Activated effector memory CD4-positive, alpha-beta T cell treated with anti-CD3 and anti-CD28 coated beads, Interleukin-2, amount 50 U/mL, for 16 hours (primary cell): ENCODE measurements at places on chromosomes 2 and 18.

DNA sequence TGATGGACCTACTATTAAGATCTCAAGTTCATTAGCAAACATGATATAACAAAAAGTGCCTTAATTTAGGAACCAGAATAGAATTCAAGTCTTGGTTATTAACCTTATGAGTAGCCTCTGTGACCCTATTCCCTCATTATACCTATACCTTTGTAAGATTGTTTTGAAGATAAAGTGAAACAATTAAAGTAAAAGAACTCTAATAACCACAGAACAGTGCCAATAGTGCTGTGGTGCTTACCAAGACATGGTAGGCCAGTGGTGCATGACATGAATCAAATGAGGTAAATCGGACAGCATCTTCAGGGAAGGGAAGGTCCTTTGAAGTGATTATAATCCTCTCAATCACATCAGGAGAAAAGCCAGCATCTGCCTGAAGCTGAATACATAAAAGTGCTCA is 36.4 kb downstream of the METTL4 start:
- DNase-seq, result no peak

- DNase-seq, result no peak
Measured at GRCh38 chr2:182920631-182921056, 54.2 kb upstream of the FRZB start.

- no peak for DNase-seq
Measured at GRCh38 chr2:155692106-155692505, 640.4 kb downstream of the NR4A2 start.

DNA sequence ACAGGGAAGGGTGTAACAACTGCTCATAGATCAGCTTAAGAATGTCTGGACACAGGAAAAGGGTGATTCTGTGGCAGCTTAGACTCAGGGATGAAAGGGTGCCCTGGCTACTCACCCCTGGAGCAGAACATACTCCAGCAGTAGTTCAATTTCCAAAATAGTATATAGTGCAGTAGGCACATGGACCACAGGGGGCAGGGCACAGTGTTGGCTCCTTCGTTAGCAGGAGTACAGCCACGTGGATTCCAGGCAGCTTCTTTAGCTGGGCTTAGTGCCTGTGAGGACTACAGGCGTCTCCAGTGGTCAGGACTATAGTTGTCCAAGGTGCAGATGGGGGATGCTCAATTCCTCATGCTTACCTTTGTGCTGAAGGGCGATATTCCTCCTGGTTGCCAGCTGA is 277.5 kb upstream of the DDX18 start:
- no peak for DNase-seq

DNA sequence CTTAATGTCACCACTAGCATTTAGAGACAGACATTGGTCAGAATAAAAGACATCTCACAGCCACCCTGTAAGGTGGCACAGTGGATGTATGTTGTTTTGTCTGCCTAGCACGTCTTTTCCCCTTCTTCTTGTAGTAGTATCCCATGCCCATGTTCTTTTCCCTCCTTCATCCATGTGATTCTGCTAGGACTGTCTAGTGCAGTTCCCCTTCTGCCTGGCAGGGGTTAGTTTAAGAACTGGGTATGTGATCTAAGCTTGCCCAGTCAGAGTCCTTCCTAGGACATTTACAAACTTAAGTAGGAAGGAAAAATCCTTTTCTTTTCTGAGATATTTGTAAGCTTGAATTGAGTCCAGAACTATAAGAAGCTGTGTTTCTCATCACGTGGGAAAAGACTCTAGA is 172.3 kb downstream of the BABAM2 start:
- DNase-seq, result no peak

GRCh38 chr2:191056228-191056627 is 42.3 kb upstream of the STAT1 start:
- DNase-seq, result no peak

- DNase-seq, result no peak
Measured at GRCh38 chr2:173523497-173523896, 168.8 kb downstream of the CDCA7 start.

DNA sequence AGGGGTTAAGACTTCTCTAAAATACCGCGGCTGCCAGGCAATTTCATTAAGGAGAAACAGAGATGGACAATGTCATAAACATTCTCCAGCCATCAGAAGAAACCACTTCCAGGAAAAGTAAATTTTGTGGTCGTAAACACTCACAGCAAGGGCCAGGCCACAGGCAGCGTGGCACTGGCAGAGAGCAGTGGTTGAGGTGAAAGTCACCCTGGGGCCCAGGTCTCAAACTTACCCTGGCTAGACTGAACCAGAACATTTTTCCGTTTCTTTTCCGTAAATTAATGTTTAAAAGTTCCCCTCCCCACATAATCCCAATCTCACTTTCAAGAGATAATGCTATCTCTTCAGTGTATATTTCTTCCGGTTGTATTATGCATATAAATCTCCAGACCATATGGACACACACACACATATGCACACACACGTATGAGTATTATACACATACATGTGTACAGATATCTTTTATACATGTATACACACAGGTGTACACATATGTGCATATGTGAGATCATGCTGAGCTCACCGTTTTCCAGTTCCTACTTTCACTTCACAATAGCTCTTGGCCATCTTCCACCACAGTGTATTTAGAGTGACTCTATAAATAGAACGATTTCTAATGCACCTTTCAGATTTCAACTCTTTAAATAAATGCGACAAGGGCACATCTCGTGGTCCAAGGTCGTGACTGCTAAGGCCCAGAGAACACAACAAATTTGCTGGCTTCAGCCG is 90.1 kb downstream of the MALT1 start:
- DNase-seq, result peak; percentile 60

GRCh38 chr2:202009019-202009481 is 24.6 kb upstream of the FZD7 start:
- DNase-seq, result no peak

GRCh38 chr2:29189052-29189451 is 73.8 kb downstream of the CLIP4 start:
- DNase-seq, result no peak

- no peak for DNase-seq
Measured at GRCh38 chr18:73980289-73980979, 167.2 kb downstream of the FBXO15 start.

- DNase-seq, result no peak
Measured at GRCh38 chr2:19932928-19933327, 31.1 kb upstream of the TTC32 start.

DNA sequence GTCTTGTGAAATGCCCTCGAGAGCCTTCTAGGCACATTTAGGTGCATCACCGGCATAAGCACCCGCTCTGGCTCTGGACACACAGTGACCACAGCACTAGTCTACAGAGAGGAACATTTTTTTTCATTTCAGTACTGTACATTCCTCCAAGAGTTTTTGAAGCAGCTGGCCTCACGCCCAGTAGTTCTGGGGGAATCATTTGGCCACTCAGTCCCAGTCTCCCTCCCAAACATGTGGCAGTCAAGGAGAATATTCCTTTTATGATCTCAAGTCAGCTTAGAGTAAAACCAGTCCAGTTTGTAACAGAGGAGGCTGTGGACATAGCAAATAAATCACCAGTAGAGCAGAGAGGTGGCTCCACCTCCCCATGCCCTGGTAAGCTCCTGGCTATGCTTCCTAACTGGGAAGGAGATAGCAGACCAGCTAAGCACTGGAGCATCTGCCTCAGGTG is 48.1 kb downstream of the KCNE4 start:
- DNase-seq, result no peak

DNA sequence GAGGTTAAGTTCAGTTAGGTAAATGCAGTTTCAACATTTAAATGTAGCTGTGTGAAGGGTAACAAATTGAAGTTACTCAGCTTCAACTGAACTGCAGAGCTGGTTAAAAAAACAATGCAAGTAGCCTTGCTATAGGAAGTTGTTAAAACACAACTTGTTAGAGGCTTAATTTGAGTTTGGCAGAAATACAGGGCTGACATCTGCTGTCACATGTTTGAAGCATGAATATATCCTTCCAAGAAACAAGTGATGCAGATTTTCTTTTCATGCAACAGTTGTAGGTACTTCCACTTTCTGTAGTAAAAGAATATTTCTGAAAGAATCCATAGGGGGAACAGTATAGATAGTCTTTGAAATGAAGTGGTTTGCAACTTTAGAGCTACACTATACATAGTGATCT is 208.7 kb upstream of the RASGRP3 start:
- no peak for DNase-seq

DNA sequence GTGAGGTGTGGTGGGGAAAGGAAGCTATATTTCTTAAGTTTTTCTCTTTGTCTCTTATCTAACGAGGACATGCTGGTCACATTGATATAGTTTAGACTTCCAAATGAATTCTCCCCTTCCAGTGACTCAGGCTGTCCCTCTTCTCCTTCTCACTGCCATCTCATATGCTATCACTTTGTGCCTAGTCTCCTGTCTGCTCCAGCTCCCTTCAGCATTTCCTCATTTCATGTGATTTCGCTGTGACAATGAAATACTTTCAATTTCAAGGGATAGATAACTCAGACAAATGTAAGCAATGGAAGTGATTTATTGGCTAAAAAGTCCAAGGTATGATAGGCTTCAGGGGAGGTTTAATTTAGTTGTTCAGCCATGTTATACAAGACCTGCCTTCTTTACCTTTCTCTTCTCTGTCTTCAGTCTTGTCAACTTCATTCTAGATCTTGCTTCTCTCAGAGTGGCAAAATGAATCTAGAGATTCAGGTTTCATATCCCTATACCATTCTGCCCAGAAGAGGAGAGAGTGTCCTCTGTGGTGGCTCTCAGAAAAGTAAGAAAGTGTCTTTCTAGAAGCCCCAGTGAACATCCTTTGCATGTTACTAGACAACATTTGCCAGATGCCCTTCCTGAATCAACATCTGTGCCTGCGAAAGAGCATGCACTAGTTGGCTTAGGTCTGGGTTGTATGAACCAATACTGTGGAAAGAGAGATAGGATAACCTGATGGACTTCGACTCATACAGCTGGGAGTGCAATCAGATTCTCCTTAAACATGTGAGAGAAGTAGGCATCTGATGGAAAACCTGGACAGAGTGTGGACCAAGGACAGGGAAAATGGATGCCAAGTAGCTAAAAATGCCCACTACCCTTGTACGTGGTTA is 29.9 kb upstream of the GPR155 start:
- no peak for DNase-seq

DNA sequence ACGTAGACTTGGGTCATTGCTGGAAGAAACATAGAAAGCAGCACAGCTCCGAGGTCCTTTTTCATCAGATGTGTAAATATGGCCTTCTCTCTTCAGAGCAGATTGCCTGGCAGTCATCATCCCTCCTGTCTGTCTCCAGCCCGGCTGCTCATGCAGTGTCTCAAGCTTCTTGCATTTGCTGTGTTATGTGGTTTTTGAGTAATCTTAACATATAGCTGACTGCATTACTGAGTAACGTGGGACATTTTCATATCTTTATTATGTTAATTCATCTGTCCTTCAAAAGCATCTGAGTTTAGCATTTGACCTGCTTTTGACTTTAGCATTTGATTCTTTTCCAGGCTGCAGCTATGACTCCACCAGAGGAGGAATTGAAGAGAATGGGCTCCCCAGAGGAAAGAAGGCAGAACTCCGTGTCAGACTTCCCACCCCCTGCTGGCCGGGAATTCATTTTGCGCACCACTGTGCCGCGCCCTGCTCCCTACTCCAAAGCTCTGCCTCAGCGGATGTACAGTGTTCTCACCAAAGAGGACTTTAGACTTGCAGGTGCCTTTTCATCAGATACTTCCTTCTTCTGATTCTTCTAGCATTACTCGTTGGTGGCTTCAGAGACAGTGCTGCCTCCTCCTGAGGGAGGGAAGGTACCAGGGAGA is 116.2 kb downstream of the RAB3GAP1 start:
- no peak for DNase-seq
